ENCODE measurements at places on chromosomes 3 and 15.

- H3K4me3 ChIP-seq, result no peak overlapping the region
- no peaks in the 10 kb centered on the region for H3K36me3 ChIP-seq
- no peaks in the 10 kb centered on the region for H3K27me3 ChIP-seq
- no peak overlapping the region for H3K27ac ChIP-seq
- DNase-seq, result no peak
Measured at GRCh38 chr3:185330644-185331043, 32.3 kb upstream of the MAP3K13 start.

DNA sequence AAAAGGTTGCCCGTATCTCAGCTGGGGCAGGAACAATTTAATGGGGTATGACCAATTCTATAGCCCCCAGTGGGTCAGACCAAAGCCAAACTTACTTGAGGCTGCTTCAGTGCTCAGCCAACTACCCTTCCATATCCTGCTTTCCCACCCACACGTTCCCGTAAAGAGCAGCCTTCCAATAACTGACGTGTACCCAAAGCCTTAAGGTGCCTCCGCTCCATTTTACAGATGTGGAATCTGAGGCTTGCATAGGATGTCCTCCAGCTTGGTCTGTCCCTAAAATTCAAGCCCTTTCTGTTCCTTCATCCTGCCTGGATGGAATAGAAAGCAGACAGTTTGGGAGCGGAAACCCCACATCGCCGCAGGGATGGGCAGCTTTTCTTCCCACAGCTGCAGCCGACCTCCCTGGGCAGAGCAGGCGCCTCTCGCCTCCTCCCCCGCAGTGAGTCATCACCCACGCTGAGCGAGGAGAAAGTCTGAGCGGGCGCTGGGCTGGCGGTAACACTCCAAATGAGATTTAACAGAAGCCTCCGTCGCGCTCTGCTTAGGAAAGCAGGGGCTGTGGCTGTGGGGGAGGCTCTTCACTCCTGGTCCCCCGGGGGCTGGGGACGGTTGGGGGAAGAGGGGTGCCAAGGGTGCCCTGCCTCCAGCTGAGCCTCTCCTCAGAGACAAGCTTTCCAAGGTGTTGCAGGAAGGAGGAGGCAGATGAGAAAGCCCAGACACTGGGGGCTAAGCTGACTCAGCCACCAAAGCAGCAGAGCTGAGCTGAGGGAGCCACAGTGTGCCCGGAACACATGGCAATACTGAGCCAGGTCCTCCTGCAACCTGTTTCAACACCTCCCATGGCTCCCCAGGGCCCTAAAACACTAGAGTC, 57.8 kb upstream of the HRH1 start:
- no peaks in the 10 kb centered on the region for H3K36me3 ChIP-seq
- H3K4me3 ChIP-seq, result peak overlapping the region; percentile 19

GRCh38 chr3:107430996-107431245, 53.7 kb downstream of the CCDC54 start:
- H3K4me1 ChIP-seq, result no peaks in the 10 kb centered on the region
- DNase-seq, result no peak
- peak overlapping the region; percentile 64 for H3K4me3 ChIP-seq
- peak overlapping the region; percentile 96 for H3K27ac ChIP-seq

DNA sequence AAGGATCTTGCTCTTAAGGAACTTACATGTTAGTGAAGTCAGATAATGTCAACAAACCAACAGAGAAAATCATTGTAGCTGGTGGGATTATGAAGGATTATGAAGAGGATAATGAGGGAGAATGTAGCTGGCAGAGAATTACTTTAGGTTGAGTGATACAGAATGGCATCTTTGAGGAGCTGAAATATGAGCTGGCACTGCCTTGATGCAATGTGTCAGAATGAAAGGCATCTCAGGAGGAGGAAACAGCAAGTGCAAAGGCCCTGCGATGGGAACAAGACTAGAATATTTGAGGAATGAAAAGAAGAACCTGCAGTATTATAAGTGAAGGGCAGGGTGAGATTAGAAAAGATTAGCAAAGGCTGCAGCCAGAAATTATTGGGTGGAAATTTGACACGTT, 237.2 kb upstream of the ADAMTS9 start:
- H3K4me1 ChIP-seq, result no peaks in the 10 kb centered on the region
- no peaks in the 10 kb centered on the region for H3K36me3 ChIP-seq
- H3K27me3 ChIP-seq, result no peaks in the 10 kb centered on the region
- no peak overlapping the region for H3K4me3 ChIP-seq
- no peak overlapping the region for H3K27ac ChIP-seq
- DNase-seq, result no peak

GRCh38 chr3:41097896-41098496, 101.3 kb upstream of the CTNNB1 start:
- no peaks in the 10 kb centered on the region for H3K4me1 ChIP-seq
- no peak for DNase-seq
- no peaks in the 10 kb centered on the region for H3K36me3 ChIP-seq
- no peaks in the 10 kb centered on the region for H3K27me3 ChIP-seq
- H3K4me3 ChIP-seq, result no peak overlapping the region

GRCh38 chr15:39061952-39062464, 497.4 kb upstream of the RASGRP1 start:
- H3K4me1 ChIP-seq, result no peaks in the 10 kb centered on the region
- DNase-seq, result no peak
- no peak overlapping the region for H3K4me3 ChIP-seq
- H3K36me3 ChIP-seq, result no peaks in the 10 kb centered on the region
- no peaks in the 10 kb centered on the region for H3K27me3 ChIP-seq
- no peak overlapping the region for H3K27ac ChIP-seq

DNA sequence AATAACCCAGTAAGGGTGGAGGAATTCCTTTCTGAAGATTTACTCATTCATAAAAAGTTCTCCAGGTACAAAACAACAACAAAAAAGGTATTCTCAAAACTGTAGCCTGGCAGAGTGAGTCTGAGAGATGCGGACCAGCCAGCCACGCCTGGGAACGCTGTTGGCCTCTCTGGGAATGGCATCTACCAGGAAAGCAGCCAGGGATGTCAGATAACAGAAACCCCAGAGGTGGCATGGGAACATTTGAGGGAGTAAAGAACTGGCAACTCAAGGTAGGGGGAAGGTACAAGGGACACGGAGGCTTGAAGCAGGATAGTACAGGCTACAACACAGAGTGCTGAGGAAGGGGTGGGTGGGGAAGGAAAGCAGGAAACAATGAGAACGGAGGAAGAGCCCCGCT, 7.1 kb upstream of the AP3S2 start:
- no peak for DNase-seq
- no peak overlapping the region for H3K27ac ChIP-seq
- no peaks in the 10 kb centered on the region for H3K27me3 ChIP-seq
- H3K36me3 ChIP-seq, result no peaks in the 10 kb centered on the region

DNA sequence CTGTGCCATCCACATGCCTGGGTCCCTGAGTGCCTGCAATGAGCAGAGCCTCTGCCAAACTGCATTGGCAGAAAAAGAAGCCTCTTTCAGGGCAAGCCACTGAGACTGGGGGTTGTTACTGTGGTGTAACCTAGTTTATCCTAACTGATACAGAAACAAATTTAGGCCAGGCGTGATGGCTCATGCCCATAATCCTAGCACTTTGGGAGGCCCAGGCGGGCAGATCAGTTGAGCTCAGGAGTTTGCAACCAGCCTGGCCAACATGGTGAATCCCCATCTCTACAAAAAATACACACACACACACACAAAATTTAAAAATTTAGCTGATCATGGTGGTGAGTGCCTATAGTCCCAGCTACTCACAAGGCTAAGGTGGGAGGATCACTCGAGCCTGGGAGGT, 221.6 kb downstream of the TBC1D2B start:
- H3K4me1 ChIP-seq, result no peaks in the 10 kb centered on the region
- no peak for DNase-seq
- no peak overlapping the region for H3K4me3 ChIP-seq

GRCh38 chr15:58038426-58039078, 27.0 kb downstream of the ALDH1A2 start:
- H3K4me1 ChIP-seq, result peaks cover 4% of the 10 kb centered on the region
- H3K4me3 ChIP-seq, result no peak overlapping the region
- peak overlapping the region; percentile 17 for H3K27ac ChIP-seq
- no peaks in the 10 kb centered on the region for H3K36me3 ChIP-seq
- DNase-seq, result no peak

DNA sequence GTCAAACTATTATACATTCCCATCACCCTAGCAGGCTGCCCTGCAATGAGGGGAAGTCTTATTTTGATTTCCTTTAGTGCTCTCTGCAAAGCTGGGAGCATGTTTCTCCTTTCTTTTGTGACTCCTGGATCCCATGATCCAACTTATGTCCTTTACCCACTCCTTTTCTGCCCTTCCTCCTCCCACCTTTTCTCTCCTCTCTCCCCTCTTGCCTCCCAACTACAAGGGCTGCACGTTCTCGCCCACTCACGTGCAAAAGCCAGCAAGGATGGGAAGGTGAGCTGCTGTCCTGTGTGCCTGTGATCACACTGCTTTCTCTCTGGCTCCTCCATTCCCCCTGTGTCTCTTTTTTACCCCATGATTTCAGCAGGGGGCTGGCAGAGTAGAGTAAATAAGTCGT, 6.1 kb downstream of the VIPR1 start:
- no peaks in the 10 kb centered on the region for H3K36me3 ChIP-seq
- H3K27me3 ChIP-seq, result no peaks in the 10 kb centered on the region
- no peak overlapping the region for H3K27ac ChIP-seq
- no peaks in the 10 kb centered on the region for H3K4me1 ChIP-seq

DNA sequence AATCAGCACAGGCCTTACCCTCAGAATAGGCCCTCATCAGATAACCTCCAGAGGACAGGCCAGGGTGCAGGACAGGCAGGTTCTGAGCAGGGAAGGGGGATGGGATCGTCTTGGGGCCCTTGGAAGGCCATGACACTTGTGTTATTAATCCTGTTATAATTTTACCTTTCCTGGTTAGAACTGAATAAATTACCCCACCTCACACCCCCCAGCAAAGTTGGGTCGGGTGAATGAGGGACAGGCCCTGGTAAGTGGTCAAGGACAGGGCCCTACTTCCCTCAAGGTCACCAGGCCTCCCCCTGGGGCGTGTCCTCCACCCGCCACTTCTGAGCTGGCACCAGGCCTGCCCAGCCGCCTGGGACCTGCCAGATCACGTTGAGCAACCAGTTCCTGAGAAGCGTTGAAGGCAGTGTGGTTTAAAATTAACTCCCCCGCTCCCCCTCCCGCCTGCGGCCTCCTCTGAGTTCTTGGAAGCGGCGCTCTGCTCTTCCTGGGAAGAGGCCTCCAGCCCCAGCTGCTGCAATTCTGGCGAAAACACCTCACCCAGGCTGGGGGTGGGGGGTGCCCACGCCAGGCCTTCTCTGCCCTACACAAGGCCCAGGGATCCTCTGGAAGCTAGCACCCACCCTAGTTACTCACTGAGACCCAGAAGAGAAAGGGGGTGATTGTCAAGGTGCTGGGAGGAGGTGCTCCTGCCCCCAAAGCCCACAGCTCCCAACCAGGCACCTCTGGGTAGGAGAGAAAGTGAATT, 10.6 kb downstream of the CISH start:
- peak; percentile 97 for DNase-seq
- peak overlapping the region; percentile 96 for H3K27ac ChIP-seq
- H3K4me3 ChIP-seq, result no peak overlapping the region
- peaks cover 37% of the 10 kb centered on the region for H3K4me1 ChIP-seq

DNA sequence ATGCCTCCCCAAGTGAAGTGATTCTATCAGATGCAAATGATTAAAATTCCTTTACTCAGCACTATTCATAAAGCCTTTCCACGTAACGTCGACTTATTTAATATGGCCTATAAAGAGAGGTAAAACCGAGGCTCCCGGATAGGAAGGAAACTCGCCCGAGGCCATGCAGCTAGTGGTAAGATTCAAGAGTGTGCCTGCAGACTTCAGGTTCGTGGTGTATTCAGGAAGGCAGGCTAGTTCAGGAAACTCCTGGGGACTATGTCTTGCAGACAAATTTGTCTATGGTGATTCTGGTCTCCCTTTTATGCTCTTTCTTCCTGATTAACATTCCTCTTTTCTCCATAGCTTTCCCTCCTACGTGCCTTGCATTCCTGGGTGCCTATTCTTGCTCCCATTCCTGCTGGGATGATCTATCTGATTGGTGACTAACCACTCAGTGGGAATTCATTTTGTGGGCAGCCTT, 150.7 kb downstream of the SST start:
- no peaks in the 10 kb centered on the region for H3K36me3 ChIP-seq
- DNase-seq, result no peak
- H3K4me3 ChIP-seq, result no peak overlapping the region
- no peak overlapping the region for H3K27ac ChIP-seq

- H3K36me3 ChIP-seq, result no peaks in the 10 kb centered on the region
- no peaks in the 10 kb centered on the region for H3K27me3 ChIP-seq
- no peak overlapping the region for H3K4me3 ChIP-seq
- no peaks in the 10 kb centered on the region for H3K4me1 ChIP-seq
Measured at GRCh38 chr15:94677202-94677790, 445.9 kb downstream of the MCTP2 start.

DNA sequence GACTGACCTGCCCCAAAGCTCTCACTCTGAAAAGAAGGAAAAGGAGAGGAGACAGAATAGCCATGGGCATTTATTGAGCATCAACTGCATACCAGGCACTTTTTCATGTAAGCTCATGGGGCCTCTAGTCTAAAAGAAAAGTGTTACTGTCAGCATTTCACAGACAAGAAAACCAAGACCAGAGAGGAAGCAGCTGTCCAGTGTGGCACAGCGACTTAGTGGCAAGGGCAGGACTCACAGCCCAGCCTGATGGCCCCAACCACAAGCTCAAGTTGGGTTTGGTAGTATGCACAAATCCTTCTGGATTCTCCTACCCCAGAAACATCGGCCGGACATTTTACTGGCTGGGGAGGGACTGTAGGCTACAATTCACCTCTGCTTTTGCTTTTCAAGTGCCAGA, 5.8 kb downstream of the EFCC1 start:
- no peaks in the 10 kb centered on the region for H3K27me3 ChIP-seq
- H3K36me3 ChIP-seq, result no peaks in the 10 kb centered on the region
- H3K4me1 ChIP-seq, result no peaks in the 10 kb centered on the region
- H3K4me3 ChIP-seq, result no peak overlapping the region

GRCh38 chr3:108036401-108036800, 54.4 kb downstream of the CD47 start:
- no peaks in the 10 kb centered on the region for H3K4me1 ChIP-seq
- H3K27me3 ChIP-seq, result no peaks in the 10 kb centered on the region
- H3K27ac ChIP-seq, result no peak overlapping the region

DNA sequence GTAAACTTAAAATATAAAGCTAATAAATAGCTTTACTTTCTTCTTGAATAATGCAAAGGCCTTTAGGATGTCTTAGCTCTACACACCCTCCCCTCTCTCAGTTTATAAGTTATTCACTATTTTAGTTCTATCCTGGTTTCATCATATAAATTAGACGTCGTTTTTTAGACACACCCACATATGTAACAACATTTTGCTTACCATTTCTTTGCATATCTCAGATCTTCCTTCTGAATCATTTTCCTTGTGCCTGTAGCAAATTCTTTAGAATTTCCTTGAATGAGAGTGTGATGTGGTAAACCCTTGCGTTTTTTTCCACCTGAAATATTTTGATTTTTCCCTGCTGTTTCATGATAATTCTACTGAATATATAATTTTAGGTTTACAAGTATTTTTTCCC, 2.5 kb upstream of the DAZL start:
- DNase-seq, result no peak
- no peaks in the 10 kb centered on the region for H3K4me1 ChIP-seq
- H3K36me3 ChIP-seq, result no peaks in the 10 kb centered on the region
- H3K27ac ChIP-seq, result no peak overlapping the region
- H3K27me3 ChIP-seq, result no peaks in the 10 kb centered on the region
- H3K4me3 ChIP-seq, result no peak overlapping the region

All from uterus (tissue), 4 donors.